GM13976 (cell line): ENCODE measurements at places on chromosomes 1 and 21.

GRCh38 chr1:115133440-115133839 is 44.1 kb upstream of the TSPAN2 start:
- DNase-seq: no peak

GRCh38 chr1:209454340-209454994 is 129.0 kb upstream of the CAMK1G start:
- no peak for DNase-seq

DNA sequence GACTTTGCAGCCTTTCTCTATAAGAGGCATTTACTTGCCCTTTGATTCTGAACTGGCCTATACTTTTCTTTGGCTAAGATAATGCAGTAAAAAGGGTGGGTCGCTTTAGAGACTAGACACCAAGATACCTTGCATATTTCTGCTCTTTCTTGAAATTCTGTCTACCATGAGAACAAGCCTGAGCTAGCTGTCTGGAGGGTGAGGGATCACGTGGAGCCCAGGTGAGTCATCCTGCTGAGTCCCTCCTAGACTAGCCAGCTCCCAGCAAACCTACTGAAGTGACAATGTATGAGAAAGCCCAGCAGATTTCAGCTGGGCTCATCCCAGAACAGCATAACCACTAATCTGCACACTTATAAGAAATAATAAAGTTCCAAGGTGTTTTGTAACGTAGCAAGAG is 408.0 kb upstream of the KAZN start:
- no peak for DNase-seq

DNA sequence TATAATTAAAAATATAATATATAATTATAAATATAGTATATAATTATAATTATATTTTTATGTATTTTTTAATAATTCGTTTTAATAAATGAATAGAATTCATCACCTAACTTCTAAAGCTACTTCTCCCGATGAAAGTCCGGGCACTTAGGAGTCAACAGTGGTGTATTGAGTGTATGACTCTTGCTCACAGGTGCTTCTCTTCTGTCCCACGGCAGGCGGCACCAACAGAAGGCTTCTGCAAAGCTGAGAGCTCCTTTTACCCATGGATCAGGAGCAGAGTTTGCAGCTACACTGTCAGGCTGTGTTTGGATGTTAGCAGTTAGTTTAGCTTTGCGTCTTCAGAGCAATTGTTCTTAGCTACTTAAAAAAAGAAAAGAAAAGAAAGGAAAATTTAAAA is 122.4 kb downstream of the LIPI start:
- DNase-seq: no peak

DNA sequence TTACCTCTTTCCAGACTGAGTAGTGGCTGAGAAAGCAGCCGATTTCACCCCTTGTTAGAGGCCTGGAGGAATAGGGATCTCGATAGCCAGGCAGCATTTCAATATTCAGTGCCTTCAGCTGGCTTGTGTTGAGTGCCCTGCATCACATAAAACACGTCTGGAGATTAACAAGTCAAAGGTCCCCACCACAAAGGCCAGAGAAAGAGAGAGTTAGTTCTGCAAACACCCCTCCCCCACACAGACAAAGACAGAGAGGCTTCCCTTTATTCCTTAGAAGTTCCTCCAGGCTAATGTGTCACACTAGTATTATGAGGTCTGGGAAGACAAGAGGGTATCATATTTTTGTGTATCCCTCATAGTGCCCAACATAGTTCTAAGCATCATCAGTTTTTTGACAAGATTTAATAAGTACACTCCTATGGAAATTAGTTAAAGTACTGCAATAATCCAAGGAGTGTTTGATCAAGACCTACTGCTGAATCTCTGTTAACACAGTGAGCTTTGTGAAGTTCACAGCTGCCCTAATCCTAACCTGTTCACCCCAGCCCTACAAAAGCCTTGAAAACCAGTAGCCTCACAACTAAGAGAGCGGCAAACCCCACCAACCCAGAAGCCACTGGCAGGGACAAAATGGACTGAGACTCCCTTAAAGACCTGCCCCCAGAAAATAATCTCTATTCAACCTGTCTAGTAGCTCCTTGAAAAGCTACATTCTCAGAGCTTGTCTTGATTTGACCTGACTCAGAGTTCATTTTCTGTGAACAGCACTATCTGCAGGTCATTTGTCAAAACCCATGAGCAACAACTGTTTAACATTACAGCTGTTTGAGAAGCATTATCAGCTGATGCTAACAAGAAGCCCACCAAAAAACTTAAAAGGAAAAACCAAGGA is 91.9 kb downstream of the COLGALT2 start:
- DNase-seq: no peak

DNA sequence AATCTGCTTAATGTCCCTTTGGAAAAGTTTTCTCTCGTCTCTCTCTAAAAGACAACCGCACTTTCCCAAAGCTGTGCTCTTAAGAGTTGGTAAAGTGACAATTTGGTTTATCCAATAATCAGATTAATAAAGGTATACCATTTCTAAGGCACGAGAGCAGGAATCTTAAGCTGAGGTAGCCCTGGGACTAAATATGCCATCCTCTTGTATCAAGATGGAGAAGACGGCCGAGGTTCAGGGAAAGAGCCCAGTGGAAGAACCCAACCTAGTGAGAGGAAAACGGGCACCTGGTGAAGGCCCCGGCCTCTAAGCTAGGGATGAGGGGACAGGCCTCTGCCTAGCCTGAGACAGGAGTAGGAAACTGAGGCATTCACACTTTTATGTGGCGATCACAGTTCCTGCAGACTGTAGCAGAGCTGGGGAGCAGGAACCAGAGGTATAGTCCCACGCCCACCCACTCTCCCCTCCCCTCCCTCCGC is 334 bp upstream of the SARS1 start:
- no peak for DNase-seq

GRCh38 chr1:228814176-228814575 is 78.9 kb downstream of the RHOU start:
- no peak for DNase-seq

DNA sequence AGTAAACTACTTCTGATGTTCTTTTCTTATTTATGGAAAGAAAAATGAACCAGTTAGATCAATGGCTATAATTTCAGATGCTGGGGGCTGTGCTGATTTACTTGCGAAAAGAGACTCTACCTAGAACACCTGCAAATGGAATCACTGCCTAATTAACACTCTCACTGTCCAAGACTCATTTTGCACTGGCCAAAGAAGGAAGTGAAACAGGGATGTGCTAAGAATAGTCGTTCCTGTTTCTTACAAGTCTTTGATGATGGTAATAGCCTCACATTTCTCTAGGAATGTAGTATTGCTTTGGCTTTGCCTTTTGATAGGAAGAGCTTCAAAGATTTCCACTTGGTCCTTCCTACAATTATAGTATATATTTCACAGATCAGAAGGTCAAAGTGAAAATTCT is 12.7 kb upstream of the TSNAX start:
- DNase-seq: no peak

DNA sequence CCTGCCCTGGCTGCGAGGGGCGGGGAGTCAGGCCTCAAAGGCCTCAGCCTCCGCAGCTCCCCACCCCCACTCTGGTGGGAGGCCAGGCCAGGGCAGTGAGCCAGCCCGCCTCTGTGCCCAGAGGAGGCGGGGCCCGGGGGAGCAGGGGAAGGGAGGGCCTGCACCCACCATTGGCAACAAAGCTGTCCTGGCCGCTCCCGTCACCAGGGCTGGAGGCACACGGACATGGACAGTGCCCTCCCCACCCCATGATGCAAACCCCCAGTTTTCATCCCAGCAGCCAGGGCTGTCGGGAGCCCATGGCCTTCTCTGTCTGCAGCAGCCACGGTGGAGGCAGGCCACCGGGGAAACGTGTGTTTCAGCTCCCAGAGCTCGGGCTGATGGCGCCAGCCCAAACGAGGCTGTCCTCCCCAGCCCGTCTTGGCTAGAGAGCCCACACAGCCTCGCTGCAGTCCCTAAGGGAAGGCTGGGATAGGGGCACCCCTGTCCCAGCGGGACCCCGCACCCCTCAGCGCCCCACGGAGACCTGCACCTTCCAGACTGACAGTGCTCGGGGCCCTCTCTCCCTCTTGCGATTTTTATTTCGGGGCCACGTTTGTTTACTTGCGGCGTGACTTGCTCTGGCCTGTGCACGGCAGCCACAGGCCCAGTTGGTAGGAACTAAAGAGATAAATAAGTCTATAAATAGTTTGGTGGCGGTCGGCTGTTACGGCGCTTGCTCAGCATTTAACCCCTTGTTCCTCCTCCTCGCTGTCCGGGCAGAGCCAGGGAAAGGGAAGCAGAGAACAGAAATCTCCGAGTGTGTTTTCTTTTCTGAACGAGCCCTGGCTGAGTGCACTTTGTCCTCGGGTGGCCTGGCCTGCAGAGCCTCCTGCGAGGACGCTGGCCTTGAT is 101.8 kb downstream of the PRDM16 start:
- DNase-seq: no peak

- DNase-seq: no peak
Observed at GRCh38 chr1:216111842-216112241, 311.4 kb downstream of the USH2A start.

DNA sequence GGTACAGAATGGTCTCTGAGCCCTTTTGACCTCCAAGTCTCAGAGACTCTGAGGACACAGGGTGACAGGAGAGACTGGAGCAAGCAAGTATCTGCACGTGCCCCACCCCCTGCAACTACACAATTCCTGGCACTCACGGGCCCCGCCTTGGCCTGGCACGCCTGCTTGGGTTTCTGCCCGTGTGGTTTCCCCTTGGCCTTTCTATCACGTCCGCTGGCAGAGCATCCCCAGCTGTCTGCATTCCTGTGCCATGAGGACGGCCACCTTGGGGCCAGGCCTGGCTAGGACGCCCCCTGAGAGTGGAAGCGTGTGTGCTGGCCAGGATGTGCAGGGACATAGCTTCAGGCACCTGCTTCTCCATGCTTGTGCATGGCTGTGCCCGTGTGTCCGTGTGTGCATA is 14.3 kb upstream of the EDN2 start:
- no peak for DNase-seq

- no peak for DNase-seq
Observed at GRCh38 chr1:230823931-230824381, 44.4 kb downstream of the C1orf198 start.

DNA sequence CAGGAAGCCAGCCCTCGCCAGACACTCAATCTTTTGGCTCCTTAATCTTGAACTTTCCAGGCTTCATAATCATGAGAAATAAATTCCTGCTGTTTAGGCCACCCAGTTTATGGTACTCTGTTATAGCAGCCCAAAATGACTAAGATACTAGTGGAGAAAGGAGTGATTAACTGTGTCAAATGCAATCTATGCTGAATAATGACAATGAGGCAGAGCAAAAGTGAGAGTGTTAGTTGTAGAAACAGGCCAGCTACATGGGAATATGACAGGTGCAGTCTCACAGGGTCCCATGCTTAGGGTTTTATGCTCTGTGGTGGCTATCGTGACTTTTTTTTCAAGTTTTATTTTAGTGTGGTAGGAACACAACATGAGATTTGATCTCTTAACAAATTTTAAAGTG is 888.8 kb downstream of the TTLL7 start:
- no peak for DNase-seq

DNA sequence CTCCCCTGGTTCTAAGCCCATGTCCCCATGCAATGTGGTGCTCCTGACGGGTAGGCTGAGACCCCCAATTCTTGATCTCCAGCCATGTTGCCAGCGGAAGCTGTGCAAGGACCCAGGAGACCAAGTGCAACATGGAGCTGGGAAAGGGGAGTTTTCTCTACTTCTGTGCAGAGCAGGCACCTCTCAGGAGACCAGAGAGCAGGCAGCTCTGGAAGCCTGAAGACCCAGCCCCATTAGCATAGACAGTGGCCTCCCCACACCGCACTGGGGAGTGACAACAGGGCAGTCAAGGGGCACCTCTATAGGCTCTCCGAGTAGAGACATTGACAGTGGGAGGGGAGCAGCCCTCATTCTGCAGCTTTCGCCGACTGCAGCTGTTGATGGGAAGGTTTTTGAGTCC is 410.2 kb downstream of the MATN1 start:
- no peak for DNase-seq

- no peak for DNase-seq
Observed at GRCh38 chr21:43968410-43969114, 43.5 kb upstream of the TRAPPC10 start.

DNA sequence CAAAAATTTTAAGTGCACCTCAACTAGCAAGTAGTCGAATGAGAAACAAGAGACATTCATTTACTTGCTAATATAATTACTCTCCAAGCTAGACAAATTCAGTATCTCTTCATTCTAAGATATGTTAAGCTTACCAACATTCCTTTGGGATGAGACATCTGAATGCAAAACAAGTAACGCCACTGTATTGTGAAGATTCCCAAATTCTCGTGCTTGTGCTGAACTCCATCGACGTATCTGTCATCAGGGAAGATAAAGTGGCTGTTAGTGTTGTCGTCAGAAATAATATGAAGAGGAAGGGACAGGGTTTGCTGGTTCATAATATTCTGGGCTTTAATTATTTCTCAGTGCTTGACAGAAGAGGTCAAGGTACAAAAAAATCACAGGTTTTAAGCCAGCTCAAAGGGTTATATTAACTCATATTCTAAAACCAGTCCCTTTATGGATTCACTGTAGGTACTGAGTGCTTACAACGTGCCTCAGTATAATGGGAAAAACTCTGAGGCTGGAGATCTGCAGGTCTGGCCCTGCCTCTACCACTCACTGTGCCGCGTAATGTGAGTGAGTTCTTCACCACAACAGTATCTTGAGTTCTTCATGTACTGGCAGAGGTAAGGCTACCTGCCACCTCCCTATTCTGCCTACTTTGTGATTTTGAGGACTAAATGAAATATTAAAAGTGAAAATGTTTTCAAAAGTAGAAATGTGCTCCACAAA is 42.0 kb downstream of the PCSK9 start:
- DNase-seq: no peak

GRCh38 chr1:6584126-6585080 is 4.6 kb downstream of the ZBTB48 start:
- no peak for DNase-seq

DNA sequence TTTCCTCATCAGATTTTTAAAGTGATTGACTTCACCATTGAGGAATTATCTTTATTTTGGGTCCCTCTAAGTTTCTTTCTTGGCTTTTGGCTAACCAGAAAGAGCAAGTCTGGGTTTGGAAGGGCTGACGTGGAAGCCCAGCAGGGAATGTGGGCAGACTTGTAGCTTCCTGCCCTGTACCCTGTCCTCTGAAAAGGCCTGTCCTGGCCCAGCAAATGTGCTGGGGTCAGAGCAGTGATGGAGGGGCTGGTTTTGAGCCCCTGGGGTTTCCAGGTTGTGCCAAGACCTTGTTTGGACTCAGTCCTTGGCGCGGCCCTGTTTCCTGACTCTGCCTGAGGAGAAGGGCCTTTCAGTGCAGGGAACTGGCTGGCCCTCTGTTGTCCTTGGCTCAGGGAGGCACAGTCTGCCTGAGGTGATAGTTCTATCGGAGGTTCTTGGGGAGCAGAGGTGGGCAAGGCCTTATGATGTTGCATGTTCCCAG is 72.1 kb downstream of the UCK2 start:
- DNase-seq: no peak

- DNase-seq: no peak
Observed at GRCh38 chr1:108050911-108051629, 86.1 kb upstream of the VAV3 start.

GRCh38 chr1:228271701-228272251 is 63.9 kb downstream of the OBSCN start:
- DNase-seq: no peak

- no peak for DNase-seq
Observed at GRCh38 chr21:46117586-46118315, 19.8 kb downstream of the COL6A2 start.

- DNase-seq: no peak
Observed at GRCh38 chr1:53554592-53555305, 95.5 kb downstream of the DMRTB1 start.
